Neuronal stem cell (in vitro differentiated cells): ENCODE measurements at places on chromosomes 12 and 14.

DNA sequence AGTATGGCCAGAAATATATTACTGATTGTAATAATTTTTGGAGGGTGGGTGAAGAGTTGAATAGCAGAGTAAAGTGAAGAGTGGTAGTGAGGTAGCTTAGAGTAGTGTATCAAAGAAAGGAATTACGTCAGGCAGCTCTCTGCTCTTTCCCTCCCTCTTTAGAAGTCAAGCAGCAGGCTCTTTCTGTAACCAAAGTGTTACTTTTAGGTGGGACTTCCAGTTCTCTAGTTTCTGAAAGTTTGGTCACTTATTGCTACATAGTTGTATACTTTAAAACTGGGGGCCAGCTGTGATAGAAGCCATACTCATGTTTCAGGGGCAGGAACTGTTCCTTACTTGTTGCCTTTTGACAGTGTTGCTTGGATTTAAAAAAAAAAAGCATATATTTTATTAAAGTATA, 30.6 kb downstream of the ATF7IP start:
- DNase-seq: no peak
- H3K4me1 ChIP-seq: peaks cover 7% of the 10 kb centered on the region
- no peak overlapping the region for H3K4me3 ChIP-seq
- H3K27ac ChIP-seq: no peak overlapping the region
- peaks cover 2% of the 10 kb centered on the region for H3K36me3 ChIP-seq

DNA sequence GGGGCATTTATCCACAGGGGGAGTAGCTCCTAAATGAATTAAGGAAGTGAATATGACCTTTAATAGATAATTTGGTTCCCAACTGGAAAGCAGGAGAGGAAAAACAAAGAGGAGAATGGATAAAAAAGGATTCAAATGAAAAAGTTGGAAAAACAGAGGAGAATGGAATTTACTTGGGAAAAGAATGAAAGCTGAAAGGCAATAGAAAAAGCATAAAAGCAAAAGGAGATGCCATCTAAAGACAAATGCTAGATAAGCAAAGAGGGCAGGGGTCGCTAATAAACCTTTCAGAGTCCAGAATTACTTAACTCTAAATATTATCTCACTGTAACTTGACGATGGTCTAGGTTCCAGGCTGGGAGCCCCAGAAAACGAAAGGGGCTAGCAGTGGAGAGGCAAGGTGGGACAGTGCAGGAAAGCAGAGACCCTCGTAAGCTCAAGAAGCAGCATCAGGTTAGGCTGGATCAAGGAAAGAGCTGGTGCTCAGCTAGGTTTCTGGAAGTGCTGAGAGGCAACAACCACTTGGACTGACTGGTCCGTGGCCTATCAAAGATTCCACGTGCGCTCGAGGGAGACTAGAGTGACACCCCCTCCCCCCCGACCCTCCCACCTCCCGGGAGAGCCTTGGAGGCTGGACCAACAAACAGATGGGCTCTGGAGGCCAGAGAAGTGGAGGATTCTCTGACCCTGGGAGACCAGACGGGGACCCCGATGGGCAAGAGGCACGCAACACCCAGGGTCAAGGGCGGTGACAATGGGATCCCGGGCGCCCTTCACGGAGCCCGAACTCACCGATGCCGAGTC, 1.2 kb downstream of the SLC2A13 start:
- H3K4me1 ChIP-seq: peaks cover 11% of the 10 kb centered on the region
- H3K36me3 ChIP-seq: no peaks in the 10 kb centered on the region
- H3K4me3 ChIP-seq: peak overlapping the region; percentile 96
- no peak overlapping the region for H3K27ac ChIP-seq

DNA sequence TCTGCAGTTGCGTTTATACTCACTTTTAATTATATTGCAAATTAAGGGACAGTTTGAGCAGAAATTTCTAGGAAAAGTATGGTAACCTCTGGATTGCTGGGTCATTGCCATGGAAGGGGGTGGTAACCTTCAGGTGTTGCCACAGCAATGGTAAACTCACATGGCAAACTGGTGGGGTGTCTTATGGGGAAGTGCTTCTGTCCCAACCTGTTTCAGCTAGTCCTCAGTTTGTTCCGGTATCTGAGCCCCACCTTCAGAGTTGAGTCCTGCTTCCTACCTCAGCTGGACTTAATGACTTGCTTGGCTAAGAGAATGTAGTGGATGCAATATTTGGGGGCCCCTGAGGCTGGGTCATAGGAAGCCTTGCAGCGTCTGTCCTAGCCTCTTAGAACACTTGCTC, 7.3 kb upstream of the CLMN start:
- no peak overlapping the region for H3K27ac ChIP-seq
- no peak overlapping the region for H3K4me3 ChIP-seq
- peaks cover 21% of the 10 kb centered on the region for H3K27me3 ChIP-seq
- no peaks in the 10 kb centered on the region for H3K36me3 ChIP-seq

- H3K36me3 ChIP-seq: no peaks in the 10 kb centered on the region
- DNase-seq: no peak
- H3K4me1 ChIP-seq: peaks cover 30% of the 10 kb centered on the region
- no peak overlapping the region for H3K27ac ChIP-seq
Observed at GRCh38 chr14:68598621-68599447, 194.0 kb downstream of the ZFP36L1 start.

GRCh38 chr12:70040141-70040540, 203.1 kb upstream of the CNOT2 start:
- no peaks in the 10 kb centered on the region for H3K4me1 ChIP-seq
- no peak overlapping the region for H3K4me3 ChIP-seq
- no peak overlapping the region for H3K27ac ChIP-seq
- DNase-seq: no peak
- no peaks in the 10 kb centered on the region for H3K36me3 ChIP-seq

DNA sequence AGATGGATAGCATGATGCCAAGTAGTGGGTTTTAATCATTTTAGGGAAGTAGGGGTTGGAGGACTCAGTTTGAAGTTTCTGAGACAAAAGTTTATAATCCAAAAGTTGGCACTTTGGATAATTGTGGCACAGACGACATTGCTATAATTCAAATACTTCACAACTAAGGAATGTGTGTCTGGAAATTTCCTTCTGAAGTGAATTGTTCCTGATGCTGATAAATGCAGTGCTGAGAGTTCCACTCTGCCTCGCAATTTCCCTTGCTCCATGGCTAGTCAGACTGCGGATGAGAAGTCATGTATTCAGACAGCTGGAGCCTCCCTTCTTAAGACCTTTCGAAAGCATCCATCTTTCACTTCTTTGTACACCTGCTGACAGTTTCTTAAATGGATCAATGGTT, 393.3 kb upstream of the PRICKLE1 start:
- no peak overlapping the region for H3K4me3 ChIP-seq
- H3K27me3 ChIP-seq: no peaks in the 10 kb centered on the region
- peaks cover 11% of the 10 kb centered on the region for H3K4me1 ChIP-seq
- no peak for DNase-seq

- peaks cover 7% of the 10 kb centered on the region for H3K4me1 ChIP-seq
- no peak overlapping the region for H3K4me3 ChIP-seq
- DNase-seq: no peak
- no peak overlapping the region for H3K27ac ChIP-seq
- H3K36me3 ChIP-seq: no peaks in the 10 kb centered on the region
Observed at GRCh38 chr14:104373055-104373854, 206.3 kb upstream of the C14orf180 start.

DNA sequence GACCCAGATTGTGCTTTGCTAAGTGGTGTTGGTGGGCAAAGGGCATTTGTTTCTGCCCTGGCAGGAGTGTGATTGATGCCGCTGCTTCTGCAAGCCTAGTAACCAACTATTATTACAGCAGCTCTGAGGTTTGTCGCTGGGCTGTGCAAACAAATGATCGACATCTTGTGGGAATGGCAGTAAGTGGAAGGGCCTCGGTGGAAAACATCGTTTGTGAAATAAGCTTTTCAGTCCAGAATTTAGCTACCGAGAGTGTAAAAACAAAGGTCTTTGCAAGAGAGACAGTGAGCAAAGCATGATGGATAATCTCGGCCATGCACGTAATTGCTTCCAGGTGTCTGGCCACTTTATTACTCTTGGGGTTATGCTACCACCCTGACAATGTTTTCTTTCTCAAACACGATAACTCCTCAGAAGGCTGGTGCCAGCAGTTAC, 397.7 kb upstream of the PRICKLE1 start:
- DNase-seq: no peak
- H3K27me3 ChIP-seq: no peaks in the 10 kb centered on the region
- H3K27ac ChIP-seq: peak overlapping the region; percentile 55
- peaks cover 8% of the 10 kb centered on the region for H3K4me1 ChIP-seq

GRCh38 chr12:31560516-31560915, 30.4 kb downstream of the DENND5B start:
- no peak for DNase-seq
- peaks cover 2% of the 10 kb centered on the region for H3K4me1 ChIP-seq
- H3K36me3 ChIP-seq: no peaks in the 10 kb centered on the region
- no peaks in the 10 kb centered on the region for H3K27me3 ChIP-seq

DNA sequence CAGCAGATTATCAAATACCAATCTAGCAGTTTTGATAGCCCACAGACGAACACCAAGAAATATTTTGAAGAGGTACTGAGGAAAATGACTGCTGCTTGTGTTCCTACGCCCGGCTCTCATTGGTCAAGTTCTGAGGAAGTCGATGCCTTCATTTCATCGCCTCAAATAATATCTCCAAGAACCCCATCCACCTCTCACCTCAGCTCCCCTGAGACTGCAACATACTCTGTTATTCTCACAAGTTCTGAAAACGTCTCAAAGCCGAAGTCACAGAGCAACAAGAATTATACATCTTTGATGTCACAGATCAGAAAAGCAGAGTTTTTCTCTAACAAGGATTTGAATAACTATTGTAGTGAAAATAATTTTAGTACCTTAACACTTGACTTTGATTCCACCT, 55.5 kb upstream of the BCAT1 start:
- DNase-seq: no peak
- no peaks in the 10 kb centered on the region for H3K36me3 ChIP-seq
- no peak overlapping the region for H3K4me3 ChIP-seq
- no peaks in the 10 kb centered on the region for H3K4me1 ChIP-seq
- no peaks in the 10 kb centered on the region for H3K27me3 ChIP-seq

- no peak for DNase-seq
- H3K4me1 ChIP-seq: no peaks in the 10 kb centered on the region
- H3K27me3 ChIP-seq: no peaks in the 10 kb centered on the region
- no peak overlapping the region for H3K27ac ChIP-seq
Observed at GRCh38 chr12:127334912-127335644, 931.9 kb upstream of the TMEM132C start.

DNA sequence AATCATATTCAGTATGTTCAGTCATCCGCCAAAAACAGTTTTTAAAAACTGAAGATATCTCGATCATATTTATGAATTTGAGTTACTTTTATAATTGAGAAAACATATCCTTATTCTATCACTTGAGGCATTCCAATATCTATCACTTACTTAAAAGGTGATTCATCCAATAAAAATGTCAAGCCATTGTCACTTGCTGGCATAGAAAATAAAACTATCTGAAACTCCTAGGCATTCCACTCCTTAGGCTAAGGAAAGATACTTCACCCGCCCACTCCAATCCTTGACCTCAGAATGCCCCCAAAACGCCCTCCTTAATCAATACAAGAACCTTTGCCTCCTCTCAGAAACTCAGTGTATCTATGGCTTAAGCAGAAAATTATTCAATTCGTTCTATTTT, 51.3 kb upstream of the AMIGO2 start:
- H3K4me3 ChIP-seq: no peak overlapping the region
- no peak for DNase-seq
- H3K36me3 ChIP-seq: no peaks in the 10 kb centered on the region
- H3K4me1 ChIP-seq: no peaks in the 10 kb centered on the region
- no peak overlapping the region for H3K27ac ChIP-seq
- no peaks in the 10 kb centered on the region for H3K27me3 ChIP-seq

GRCh38 chr12:122533856-122534255, 6.8 kb downstream of the KNTC1 start:
- H3K4me1 ChIP-seq: no peaks in the 10 kb centered on the region
- no peak overlapping the region for H3K4me3 ChIP-seq
- peaks cover 93% of the 10 kb centered on the region for H3K36me3 ChIP-seq
- no peak overlapping the region for H3K27ac ChIP-seq
- H3K27me3 ChIP-seq: no peaks in the 10 kb centered on the region
- no peak for DNase-seq

- no peak overlapping the region for H3K27ac ChIP-seq
- no peak overlapping the region for H3K4me3 ChIP-seq
Observed at GRCh38 chr14:24988760-24989159, 61.2 kb downstream of the STXBP6 start.

DNA sequence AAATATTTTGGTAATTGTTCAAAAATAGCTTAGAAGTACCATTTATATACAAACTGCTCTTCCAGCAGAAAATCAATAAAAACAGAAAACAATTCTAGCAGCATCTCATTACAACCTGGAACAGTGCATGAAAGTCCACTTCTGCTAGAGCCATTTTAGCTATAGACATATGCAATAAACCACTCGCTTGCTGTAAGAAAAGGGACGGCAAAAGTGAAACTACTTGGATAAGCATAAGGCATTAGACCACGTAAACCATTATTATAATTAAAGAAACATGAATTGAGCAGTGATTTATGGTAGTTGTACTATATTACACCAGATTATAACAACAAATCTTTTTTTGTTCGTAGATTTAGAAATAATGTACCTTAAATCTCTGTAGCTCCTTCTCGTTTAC, 48.7 kb downstream of the LRIG3 start:
- no peak overlapping the region for H3K27ac ChIP-seq
- no peaks in the 10 kb centered on the region for H3K27me3 ChIP-seq
- no peak for DNase-seq
- H3K4me1 ChIP-seq: no peaks in the 10 kb centered on the region

DNA sequence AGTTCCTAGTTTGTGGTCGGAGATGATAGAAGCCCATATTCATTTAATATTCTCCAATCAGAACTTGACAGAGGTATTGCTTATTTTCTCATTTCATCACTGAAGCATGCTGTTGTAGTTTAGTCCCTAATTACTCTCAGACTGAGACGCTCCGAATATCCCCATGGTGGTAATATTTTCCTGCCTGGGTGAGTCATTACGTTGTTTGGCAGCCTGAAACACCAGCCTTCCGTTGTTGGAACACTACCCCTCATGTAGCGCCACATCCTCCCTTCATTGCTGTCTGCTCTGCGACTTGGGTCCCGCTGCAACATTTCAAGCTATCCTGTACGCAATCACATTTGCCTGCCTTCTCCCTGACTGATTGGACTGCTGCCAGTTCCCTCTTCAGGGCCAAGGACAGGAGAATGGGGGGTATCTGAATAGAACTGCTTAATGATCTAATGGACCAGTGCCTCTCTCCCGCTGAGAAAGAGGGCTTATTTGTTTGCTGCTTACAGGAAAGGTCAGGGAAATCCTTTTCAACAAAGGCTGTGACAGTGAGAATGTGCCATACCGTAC, 369.1 kb downstream of the NPAS3 start:
- no peak overlapping the region for H3K27ac ChIP-seq
- DNase-seq: no peak
- no peaks in the 10 kb centered on the region for H3K27me3 ChIP-seq
- H3K36me3 ChIP-seq: no peaks in the 10 kb centered on the region
- no peak overlapping the region for H3K4me3 ChIP-seq

DNA sequence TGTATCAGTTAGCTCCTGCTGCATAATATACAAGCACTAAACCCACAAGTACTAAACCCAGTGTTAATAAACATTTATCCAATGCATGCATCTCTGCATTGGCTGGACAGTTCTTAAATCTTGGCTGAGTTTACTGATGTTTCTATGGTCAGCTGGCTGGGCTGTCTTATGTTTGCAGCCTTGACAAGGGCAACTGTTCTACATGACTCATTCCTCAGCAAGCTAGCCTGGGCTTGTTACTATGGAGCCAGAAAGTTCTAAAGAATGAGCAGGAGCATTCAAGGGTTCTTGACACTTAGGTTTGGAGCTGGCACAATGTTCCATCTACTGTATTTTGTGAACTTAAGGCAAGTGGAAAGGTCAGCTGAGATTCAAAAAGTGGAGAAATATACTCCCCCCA, 199.1 kb downstream of the GLT1D1 start:
- no peak overlapping the region for H3K4me3 ChIP-seq
- H3K36me3 ChIP-seq: no peaks in the 10 kb centered on the region
- no peaks in the 10 kb centered on the region for H3K27me3 ChIP-seq
- no peak overlapping the region for H3K27ac ChIP-seq
- no peaks in the 10 kb centered on the region for H3K4me1 ChIP-seq
- no peak for DNase-seq
